Effector memory CD8-positive, alpha-beta T cell (primary cell): ENCODE measurements at places on chromosomes 12 and 14.

- H3K4me3 ChIP-seq = no peak overlapping the region
- H3K27me3 ChIP-seq = no peaks in the 10 kb centered on the region
- H3K36me3 ChIP-seq = no peaks in the 10 kb centered on the region
These were observed 37.3 kb downstream of the MGST1 start for GRCh38 chr12:16384732-16385131.

DNA sequence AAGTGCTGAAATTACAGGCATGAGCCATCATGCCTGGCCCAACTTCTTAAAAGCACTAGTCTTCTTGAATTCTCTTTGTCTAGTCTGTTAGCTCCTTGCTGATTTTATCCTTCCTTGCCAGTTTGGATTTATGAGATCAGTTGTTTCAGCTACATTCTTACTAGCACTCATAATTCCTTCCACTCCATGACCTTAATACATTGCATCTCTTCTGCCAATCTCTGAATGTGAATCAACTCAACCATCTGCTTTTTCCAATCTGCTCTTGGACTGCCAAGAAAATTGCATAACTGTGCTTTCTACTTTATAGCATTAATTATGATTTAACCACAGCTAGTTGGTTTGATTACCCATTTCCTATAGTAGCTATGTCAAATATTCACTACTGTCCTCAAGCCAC, 14.9 kb upstream of the HEATR5A start:
- H3K27me3 ChIP-seq = no peaks in the 10 kb centered on the region
- DNase-seq = no peak
- H3K36me3 ChIP-seq = peaks cover 2% of the 10 kb centered on the region
- H3K27ac ChIP-seq = no peak overlapping the region

- DNase-seq = no peak
- peaks cover 2% of the 10 kb centered on the region for H3K36me3 ChIP-seq
- peaks cover 65% of the 10 kb centered on the region for H3K27me3 ChIP-seq
- H3K4me1 ChIP-seq = no peaks in the 10 kb centered on the region
These were observed 69.3 kb upstream of the C14orf180 start for GRCh38 chr14:104510216-104510615.

DNA sequence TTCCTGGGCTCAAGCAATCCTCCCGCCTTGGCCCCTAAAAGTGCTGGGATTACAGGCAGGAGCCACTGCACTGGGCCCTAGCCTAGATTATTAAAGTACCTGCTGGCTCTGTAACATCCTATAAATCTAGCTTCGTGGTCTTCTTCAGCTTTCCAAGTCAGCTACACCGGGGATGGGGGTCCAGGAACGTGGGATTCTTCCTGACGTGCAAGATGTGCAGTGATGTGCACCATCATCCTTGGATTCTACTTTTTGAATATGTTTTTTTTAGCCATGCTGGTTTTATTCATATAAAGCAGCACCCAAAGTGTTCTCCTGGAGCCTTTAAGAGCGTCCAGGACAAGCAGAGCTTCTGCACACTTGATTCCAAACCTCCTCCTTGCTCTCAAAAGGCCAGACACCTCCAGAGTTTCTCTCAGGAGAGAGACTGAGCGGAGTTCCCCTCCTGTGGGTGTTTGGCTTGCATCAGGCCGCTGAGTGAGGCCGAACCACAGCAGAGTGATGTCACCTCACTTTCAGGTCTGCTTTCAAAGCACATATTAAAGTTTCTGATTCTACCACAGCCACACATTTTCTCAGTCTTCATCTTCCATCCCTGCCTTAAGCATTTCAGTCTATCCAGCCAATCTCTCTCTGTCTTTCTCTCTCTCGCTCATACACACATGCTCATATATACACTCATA, 33.4 kb downstream of the VCPKMT start:
- peak overlapping the region; percentile 96 for H3K27ac ChIP-seq
- H3K4me1 ChIP-seq = peaks cover 48% of the 10 kb centered on the region
- H3K4me3 ChIP-seq = peak overlapping the region; percentile 46
- no peaks in the 10 kb centered on the region for H3K27me3 ChIP-seq

DNA sequence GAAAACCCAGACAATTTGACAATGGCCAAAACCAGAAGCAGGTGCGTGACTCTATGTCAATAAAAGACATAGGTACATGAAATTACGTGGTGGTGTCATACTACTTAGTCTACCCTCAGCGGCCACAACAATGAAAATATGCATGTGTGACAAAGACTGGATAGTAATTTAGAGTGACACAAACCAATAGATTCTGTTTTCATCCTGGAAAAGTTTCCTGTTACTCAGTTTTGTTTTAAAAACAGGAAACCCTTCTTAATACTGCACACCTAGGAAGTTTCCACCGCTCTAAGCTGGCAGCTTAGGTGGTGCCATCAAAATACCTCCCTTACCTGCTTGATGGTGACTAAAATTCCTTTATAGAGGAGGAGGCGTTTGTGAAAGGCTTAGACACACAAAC, 15.1 kb downstream of the POU6F1 start:
- H3K27me3 ChIP-seq = no peaks in the 10 kb centered on the region
- H3K27ac ChIP-seq = no peak overlapping the region
- H3K4me3 ChIP-seq = no peak overlapping the region
- DNase-seq = no peak
- H3K4me1 ChIP-seq = no peaks in the 10 kb centered on the region

- peak; percentile 92 for DNase-seq
- H3K27me3 ChIP-seq = no peaks in the 10 kb centered on the region
- H3K4me1 ChIP-seq = peaks cover 69% of the 10 kb centered on the region
- peaks cover 79% of the 10 kb centered on the region for H3K36me3 ChIP-seq
- peak within 1 kb of the TSS; percentile 99 for H3K4me3 ChIP-seq
These were observed at the start of gene UBC for GRCh38 chr12:124914392-124915238. UBC (minus strand) TSS chr12:124914650; CDS start chr12:124913771, 879 bp downstream.

DNA sequence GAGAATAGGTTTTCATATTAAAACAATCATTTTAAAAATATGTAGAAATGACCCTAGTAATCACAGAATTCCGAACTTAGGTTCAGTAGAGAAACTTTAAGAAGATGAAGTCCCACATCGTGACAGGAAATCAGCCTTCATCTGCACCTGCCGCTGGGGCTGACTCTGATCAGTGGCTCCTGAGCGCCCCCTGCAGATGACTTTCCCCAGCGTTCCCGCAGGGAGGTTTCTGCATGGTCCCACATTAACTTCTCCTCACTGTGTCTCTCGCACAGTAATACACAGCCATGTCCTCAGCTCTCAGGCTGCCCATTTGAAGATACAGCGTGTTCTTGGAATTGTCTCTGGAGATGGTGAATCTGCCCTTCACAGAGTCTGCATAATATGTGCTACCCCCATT, 1131.1 kb downstream of the TMEM121 start:
- H3K27me3 ChIP-seq = peaks cover 3% of the 10 kb centered on the region
- no peak overlapping the region for H3K27ac ChIP-seq
- no peaks in the 10 kb centered on the region for H3K36me3 ChIP-seq
- H3K4me3 ChIP-seq = no peak overlapping the region
- H3K4me1 ChIP-seq = peaks cover 25% of the 10 kb centered on the region
- DNase-seq = peak; percentile 65

- peaks cover 4% of the 10 kb centered on the region for H3K27me3 ChIP-seq
- no peaks in the 10 kb centered on the region for H3K4me1 ChIP-seq
- DNase-seq = no peak
These were observed 71.5 kb upstream of the ARID2 start for GRCh38 chr12:45658020-45658419.

DNA sequence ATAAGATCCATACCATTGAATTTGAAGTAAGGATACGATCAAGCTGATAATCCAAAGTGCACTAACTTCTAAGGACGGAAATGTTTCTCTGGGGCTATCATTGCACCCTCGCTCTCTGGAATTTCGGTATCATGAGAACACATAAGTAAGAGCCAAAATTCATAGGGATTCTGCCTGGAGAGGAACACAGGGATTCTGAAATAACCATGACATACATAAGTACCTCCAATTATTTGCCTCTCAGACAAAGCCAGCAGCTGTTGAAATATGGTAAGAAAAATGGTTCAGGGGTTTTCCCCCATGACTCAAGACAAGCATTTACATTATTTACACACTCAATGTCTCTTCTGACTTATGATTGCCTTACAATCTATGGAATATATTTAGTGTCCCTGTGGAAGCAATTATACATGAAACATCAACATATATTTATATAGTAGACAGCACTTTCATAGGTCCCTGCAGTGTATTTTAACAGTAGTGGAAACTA, 1123.6 kb upstream of the SEL1L start:
- H3K27ac ChIP-seq = no peak overlapping the region
- H3K4me1 ChIP-seq = no peaks in the 10 kb centered on the region
- H3K4me3 ChIP-seq = no peak overlapping the region
- DNase-seq = no peak
- no peaks in the 10 kb centered on the region for H3K27me3 ChIP-seq

DNA sequence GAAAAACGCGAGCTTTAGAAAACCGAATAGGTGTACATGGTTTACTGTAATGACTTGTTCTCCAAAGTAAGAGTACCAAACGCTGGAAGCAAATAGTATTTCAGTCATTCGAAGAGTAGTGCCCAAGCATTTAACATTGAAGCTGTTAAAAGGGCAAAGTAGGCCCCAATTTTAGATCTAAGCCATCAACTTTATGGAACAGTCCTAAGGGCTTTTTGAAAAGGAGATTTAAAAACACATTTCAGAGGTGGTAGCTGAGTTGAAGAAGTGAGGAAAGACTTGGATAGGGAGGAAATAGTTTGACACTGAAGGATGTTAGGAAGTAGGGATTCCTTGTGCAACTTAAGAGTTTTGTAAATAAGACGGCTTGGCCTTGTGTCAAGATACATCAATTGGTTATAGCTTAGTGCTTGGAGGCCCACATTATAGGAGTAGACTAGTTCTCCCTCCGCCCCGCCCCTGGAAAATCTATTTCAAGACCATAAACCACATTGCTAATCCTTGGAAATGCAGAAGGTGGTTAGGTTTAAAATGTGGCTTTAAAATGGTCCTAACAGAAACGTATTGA, 783 bp upstream of the TUBA1B start:
- H3K4me3 ChIP-seq = peak overlapping the region; percentile 97
- no peaks in the 10 kb centered on the region for H3K27me3 ChIP-seq
- H3K27ac ChIP-seq = peak overlapping the region; percentile 98
- no peak for DNase-seq
- peaks cover 49% of the 10 kb centered on the region for H3K36me3 ChIP-seq
- peaks cover 25% of the 10 kb centered on the region for H3K4me1 ChIP-seq

- no peaks in the 10 kb centered on the region for H3K36me3 ChIP-seq
- H3K27me3 ChIP-seq = peaks cover 83% of the 10 kb centered on the region
- no peak overlapping the region for H3K4me3 ChIP-seq
- H3K4me1 ChIP-seq = no peaks in the 10 kb centered on the region
- no peak overlapping the region for H3K27ac ChIP-seq
These were observed 170.1 kb upstream of the FKBP4 start for GRCh38 chr12:2624543-2625288.

DNA sequence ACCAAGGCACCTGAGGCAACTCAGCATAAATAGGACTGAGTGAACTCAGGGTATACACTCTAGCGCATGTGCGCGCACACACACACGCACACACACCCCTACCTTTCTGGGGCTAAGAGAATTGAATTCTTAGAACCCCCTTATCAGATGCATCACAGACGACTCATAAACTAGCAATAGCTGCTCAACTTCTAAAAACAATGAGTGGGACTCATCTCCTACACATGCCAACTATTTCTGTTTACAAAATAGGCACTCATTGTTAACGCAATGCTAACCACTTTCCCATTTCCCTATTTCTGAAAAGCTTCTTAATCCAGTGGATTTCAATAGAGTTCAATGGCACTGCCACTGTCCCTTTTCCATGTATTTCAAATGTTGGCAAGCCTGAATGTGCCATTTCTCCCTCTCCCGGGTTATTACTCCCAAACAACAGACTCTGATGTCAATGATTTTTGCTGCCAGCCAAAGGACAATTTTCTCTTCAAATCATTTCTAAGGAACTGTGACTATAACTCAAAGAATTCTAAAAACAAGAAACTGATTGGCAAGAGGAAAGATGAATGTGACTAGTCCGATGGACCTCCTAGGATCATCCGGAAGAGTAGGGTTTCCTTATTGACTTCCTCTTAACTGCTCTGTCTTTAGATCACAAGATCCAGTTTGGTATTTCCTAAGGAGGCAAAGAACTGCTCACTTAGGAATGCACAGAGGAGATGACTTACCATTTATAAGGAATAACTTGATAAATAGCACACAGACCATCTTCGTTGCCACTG, 48.8 kb downstream of the SLC38A1 start:
- H3K27ac ChIP-seq = peak overlapping the region; percentile 100
- peaks cover 78% of the 10 kb centered on the region for H3K4me1 ChIP-seq
- DNase-seq = peak; percentile 50
- H3K27me3 ChIP-seq = no peaks in the 10 kb centered on the region
- peak overlapping the region; percentile 84 for H3K4me3 ChIP-seq
- H3K36me3 ChIP-seq = peaks cover 78% of the 10 kb centered on the region

DNA sequence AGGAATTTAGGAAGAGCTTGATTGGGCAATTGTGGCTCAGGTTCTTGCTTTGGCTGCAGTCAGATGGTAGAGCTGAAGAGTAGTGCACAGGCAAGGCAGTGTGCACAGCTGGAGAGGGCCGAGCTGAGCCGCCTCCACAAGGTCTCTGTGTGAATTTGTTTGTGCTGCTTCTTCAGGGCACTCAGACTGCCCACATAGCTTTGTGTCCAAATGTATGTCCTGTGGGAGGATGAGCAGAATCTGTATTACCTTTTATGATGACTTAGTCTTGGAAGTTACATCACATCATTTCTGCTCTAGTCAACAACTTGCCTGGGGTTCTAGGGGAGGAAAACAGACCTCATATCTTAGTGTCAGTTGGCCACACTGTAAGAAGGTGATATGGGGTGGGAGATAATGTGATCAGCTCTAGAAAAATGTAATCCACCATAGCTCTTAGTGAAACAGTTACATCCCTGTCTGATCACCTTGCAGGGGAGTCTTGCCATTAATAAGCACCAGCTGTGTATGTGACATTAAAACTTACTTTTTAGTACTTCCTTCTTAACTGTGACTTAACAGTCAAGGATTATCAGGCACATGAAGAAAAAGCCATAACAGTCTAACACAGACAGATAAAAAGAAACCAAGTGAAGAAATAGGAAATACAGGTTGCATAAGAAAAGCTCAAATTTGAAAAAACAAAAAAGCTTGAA, 53.4 kb downstream of the RCOR1 start:
- no peak overlapping the region for H3K4me3 ChIP-seq
- H3K4me1 ChIP-seq = peaks cover 42% of the 10 kb centered on the region
- H3K27ac ChIP-seq = no peak overlapping the region
- H3K36me3 ChIP-seq = peaks cover 5% of the 10 kb centered on the region
